Activated naive CD8-positive, alpha-beta T cell treated with anti-CD3 and anti-CD28 coated beads, Interleukin-2, amount 50 U/mL, for 24 hours (primary cell): ENCODE measurements at places on chromosomes 11 and 22.

- peak; percentile 31 for DNase-seq
Measured at GRCh38 chr11:18012122-18012905, 533 bp downstream of the SERGEF start.

GRCh38 chr11:117985953-117986887 lies at the start of gene IL10RA:
TSS of gene IL10RA (plus strand) at chr11:117986394. CDS start at chr11:117986468, 74 bp downstream.
- DNase-seq = peak; percentile 89

GRCh38 chr11:123357990-123358827 lies 71.9 kb upstream of the GRAMD1B start:
- peak; percentile 43 for DNase-seq

DNA sequence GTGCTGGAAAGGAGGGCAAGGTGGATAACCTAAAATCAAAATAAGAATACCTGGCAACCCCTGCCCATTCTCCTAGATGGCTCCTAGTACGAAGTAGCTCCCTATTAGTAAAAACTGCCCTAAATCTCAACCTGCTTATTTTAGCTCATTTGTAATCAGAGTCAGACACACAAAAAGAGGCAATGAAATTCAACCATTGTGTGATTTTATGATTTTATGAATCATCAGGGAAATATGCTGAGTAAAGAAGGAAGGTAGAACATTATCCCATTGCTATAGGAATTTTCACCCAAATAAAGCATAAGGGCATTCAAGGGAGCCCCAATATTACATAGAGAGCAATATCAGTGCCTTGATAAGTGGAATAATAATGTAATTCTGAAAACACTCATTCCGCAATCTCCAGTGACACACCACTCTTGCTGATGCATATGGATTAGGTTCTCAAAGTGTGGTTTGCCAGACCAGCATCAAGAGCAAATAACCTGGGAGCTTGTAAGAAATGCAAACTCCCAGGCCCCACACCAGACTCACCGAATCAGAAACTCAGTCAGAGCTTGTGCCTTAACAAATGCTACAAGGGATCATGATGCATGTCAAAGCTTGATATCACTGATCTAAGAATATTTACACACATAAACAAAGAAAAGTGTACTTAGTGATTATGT lies 789.6 kb downstream of the DLG2 start:
- DNase-seq = no peak

DNA sequence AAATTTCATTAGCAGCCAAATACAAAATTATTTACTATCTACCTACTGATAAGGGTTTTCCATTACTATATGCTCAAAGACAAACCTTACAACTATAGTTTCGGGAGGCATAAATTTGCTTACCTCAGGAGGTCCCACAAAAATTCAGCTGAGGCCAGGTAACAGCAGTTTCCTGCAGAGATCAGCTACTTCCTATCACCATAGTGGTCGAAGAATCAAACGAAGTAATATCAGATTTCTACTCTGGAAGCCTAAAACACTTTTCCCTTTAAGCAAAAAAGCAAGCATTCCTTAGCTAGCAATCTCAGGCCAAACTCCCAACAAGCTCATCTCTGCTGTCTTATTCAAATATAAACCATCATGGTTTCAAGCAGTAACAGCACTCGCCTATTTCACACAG lies 3.1 kb downstream of the NAP1L4 start:
- DNase-seq = no peak

- DNase-seq = no peak
Measured at GRCh38 chr11:69646493-69647389, 5.8 kb downstream of the CCND1 start.

- DNase-seq = no peak
Measured at GRCh38 chr11:121643479-121644186, 190.9 kb upstream of the SORL1-AS1 start.

- DNase-seq = no peak
Measured at GRCh38 chr22:37354670-37355069, 72.4 kb downstream of the CYTH4 start.

GRCh38 chr22:46367707-46368191 lies 32.2 kb downstream of the TRMU start:
- DNase-seq = peak; percentile 83

GRCh38 chr11:128205796-128206195 lies 381.6 kb downstream of the ETS1 start:
- DNase-seq = no peak

- DNase-seq = no peak
Measured at GRCh38 chr11:112016765-112017376, 8.3 kb upstream of the DLAT start.

DNA sequence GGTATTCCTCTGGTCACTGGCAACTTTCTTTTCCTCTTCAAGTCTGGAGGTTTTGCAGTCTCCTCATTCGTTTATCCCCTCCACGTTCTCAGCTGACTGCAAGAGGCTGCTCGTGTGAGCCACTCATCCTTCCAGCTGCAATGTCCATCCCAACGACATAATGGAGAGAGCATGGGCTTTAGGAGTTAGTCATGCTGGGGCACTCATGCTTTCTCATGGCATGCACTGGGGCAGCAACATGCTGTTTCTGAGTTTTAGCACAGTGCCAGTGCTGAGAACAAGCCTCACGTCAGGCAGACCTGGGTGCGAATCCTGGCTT lies 7.1 kb downstream of the DCPS start:
- DNase-seq = no peak

- DNase-seq = peak; percentile 53
Measured at GRCh38 chr11:8018484-8019313, 31.6 kb downstream of the EIF3F start.

- DNase-seq = no peak
Measured at GRCh38 chr11:124756033-124756752, 4.1 kb upstream of the VSIG2 start.

GRCh38 chr11:68857037-68857586 lies 15.4 kb upstream of the CPT1A start:
- no peak for DNase-seq
